ENCODE measurements at places on chromosomes 16 and 17. TPM values are rescaled to one million over a fixed set of nuclear protein-coding genes. Genes with fewer than 3 reads are reported as not detected.

The SLC47A1 gene
- 1.1 TPM for polyA plus RNA-seq

The HSD17B1 gene
- 2.1 TPM for polyA plus RNA-seq

DNA sequence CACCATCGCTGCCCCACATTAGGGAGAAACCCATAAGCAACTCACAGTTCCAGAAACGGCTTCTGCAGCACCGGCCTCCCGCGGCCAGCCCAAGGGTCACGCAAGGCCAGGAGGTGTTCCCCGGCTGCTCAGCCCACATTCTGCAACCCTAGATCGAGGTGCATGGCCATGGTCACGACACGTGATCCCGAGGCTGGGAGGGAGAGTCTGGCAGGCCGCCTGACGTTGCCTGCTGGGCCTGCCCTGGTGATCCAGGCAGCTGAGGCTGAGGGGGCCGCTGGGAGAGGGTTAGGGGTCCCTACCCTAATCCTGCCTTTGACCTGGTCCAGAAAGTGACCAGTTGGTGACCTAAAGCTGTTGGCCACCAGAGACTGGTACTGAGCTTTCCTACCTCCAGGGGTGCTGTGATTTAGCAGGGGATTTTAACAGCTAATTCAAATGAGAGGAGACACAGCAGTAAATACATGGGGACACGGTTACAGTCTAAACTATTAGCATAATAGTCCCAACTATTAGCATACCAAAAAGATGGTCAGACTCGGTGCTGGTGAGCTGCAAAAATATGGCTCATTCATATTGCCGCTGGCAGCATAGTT is 97.4 kb upstream of the CIBAR2 start:
- H3K36me3 ChIP-seq: peaks cover 12% of the 10 kb centered on the region
- H3K27me3 ChIP-seq: no peaks in the 10 kb centered on the region
- no peak for DNase-seq
- no peak overlapping the region for H3K27ac ChIP-seq
- peaks cover 65% of the 10 kb centered on the region for H3K4me1 ChIP-seq

- no peak for DNase-seq
- peaks cover 4% of the 10 kb centered on the region for H3K4me1 ChIP-seq
- H3K4me3 ChIP-seq: no peak overlapping the region
- peaks cover 4% of the 10 kb centered on the region for H3K27me3 ChIP-seq
- no peaks in the 10 kb centered on the region for H3K36me3 ChIP-seq
Observed at GRCh38 chr17:7129311-7129710, 14.7 kb upstream of the ASGR2 start.

GRCh38 chr17:29357821-29358232 is 32.3 kb upstream of the TAOK1 start:
- no peak overlapping the region for H3K27ac ChIP-seq
- H3K36me3 ChIP-seq: no peaks in the 10 kb centered on the region
- no peak for DNase-seq
- no peaks in the 10 kb centered on the region for H3K27me3 ChIP-seq
- H3K4me3 ChIP-seq: no peak overlapping the region

DNA sequence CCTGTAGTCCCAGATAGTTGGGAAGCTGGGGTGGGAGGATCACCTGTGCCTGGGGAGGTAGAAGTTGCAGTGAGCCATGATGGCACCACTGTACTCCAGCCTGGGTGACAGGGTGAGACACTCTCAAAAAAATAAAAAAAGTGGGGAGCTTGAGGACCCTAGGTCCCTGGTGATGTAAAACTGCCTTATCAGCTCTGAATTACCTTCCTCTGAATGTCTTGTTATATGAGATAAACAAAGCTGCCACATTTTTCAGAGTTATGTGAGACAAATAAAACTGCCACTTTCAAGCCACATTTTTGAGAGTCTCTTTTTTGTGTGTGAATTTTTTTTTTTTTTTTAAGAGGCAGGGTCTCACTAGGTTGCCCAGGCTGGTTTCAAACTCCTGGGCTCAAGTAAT is 32.0 kb upstream of the B4GALNT2 start:
- H3K27ac ChIP-seq: no peak overlapping the region
- H3K36me3 ChIP-seq: no peaks in the 10 kb centered on the region
- peaks cover 14% of the 10 kb centered on the region for H3K4me1 ChIP-seq
- no peaks in the 10 kb centered on the region for H3K27me3 ChIP-seq
- no peak overlapping the region for H3K4me3 ChIP-seq
- DNase-seq: no peak

All from large intestine (tissue), 12 donors.